ENCODE measurements at places on chromosomes 16 and 17.
A peak's percentile ranks its signal among the peaks of the same experiment; 100 is the strongest.

GRCh38 chr16:81842564-81843242 lies 63.6 kb downstream of the PLCG2 start:
- no peak for DNase-seq

DNA sequence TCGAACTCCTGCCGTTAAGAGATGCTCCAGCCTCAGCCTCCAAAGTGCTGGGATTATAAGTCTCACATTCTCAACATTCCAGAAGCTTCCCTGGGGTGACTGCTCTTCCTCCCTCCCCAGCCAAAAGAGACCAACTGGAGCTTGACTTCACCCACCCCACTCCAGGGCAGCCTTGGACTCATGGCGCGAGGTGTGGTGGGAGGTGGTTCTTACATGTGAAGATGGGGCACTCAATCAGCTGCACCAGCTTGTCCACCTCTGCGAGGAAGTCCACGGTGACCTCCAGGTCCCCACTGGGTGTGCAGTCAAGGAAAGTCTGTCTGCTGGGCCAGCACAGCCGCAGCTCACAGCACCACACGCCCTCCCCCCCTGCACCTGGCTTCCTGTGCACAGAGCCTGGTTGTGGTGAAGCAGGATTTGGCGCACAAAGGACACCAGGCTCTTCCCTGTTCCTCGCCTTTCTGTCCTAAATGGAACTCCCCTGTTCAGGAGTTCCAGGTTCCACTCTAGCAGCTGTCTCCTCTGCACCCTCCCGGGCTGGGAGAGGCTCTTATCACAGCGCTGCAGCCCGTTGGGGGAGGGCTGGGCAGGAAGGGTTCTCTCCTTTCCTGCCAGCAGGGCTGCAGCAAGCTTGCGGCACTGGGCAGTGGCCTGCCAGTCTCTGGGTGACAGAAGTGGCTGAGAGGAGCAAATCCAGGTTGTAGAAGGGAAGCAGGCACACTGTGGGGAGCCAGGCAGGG lies 9.6 kb upstream of the MTSS2 start:
- peak; percentile 68 for DNase-seq

DNA sequence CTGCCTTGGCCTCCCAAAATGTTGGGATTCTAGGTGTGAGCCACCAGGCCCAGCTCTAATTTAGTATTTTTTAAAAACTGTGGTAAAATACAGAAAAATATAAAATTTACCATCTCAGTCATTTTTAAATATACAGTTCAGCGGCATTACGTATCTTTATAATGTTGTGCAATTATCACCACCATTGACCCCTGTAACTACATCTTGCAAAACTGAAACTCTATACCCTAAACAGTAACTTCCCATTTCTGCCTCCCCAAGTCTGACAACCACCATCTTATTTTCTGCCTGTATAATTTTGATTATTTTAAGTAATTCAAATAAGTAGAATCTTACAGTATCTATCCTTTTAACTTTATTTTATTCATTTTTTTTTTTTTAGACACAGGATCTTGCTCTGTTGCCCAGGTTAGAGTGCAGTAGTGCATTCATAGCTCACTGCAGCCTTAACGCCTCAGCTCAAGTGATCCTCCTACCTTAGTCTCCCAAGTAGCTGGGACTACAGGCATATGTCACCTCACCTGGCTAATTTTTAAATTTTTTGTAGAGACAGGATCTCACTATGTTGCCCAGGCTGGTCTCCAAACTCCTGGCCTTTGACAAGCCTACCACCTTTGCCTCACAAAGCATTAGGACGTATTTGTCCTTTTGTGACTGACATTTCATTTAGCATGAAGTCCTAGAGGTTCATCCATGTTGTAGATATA lies 10.9 kb upstream of the GGA2 start:
- DNase-seq = no peak

- DNase-seq = no peak
Observed at GRCh38 chr17:17569691-17570090, 21.8 kb downstream of the PEMT start.

GRCh38 chr16:60206516-60206915 lies 1472.4 kb upstream of the GOT2 start:
- DNase-seq = no peak

DNA sequence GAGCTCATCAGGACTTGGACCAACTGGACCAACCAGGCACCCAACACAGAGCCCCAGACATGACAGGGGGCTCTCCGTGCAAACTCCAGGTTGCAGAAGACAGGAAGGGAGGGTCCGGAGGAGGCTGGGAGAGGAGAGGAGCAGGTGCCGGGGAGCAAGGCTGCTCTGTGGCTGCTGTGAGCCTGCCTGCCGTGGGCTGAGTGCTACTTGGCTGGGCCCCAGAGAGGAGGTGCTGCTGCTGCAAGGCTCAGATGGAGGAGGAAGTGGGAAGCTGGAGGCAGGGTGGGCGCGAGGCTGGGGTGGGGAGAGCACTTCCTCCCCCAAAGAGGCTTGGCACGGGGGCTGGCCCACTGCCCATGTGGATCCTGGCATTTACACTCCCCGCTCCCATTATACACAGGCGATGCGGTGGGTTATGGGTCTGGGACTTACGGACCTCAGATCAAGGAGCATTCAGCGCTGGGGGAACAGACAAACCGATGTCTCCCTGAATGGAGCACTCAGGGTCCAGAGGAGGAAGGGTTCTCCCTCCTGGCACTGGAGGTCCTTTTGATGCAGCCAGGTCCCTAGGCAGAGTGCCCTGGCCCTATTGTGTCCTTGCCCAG lies 15.9 kb downstream of the EPOP start:
- DNase-seq = peak; percentile 4

- no peak for DNase-seq
Observed at GRCh38 chr17:80987941-80988461, 3.6 kb upstream of the CHMP6 start.

GRCh38 chr16:11521055-11521454 lies 65.7 kb downstream of the LITAF start:
- DNase-seq = no peak

GRCh38 chr16:65373097-65373496 lies 251.2 kb upstream of the CDH11 start:
- no peak for DNase-seq

DNA sequence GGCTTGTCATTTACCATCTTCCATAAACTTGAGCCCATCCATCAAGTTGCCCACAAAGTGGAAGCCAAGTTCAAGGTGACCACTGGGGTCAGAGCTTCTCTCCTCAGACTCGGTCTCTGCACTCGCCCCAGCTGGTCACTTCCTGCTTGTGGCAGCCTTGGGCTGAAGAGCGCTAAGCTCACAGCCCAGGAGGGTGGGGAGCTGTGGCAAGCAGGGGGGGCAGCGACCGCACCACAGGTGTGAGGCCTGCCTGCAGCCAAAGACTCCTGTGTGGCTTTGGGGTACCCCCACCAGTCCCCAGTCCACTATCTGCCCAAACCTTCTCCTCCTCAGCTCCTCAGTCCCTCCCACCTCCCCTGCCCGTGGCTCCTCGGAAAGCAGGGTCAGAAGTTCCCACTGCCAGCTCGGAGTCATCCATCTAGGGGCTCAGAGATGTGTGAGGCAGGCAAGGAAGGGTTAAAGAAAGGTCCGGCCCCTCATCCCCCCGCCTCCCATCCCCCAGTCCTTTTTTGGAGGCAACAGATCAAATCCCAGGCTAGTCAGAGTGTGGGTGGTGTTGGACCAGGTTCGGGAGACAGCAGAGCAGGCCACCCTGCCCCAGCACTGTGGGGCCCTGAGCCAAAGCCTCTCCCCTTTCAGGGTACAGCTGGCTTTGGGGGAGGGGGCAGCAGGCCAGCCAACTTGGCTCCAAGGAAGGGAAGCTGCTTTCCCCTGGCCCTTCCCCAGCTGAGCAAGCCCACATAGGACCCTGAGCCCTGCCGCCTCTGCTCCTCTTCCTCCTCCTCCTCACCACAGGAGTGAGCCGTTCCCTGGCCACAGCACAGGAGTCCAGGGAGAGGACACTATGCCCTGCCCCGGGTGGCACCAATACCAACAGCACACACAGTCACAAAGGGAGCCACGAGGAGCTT lies 3.2 kb downstream of the CSF3 start:
- DNase-seq = no peak

GRCh38 chr16:86990451-86990850 lies 326.7 kb downstream of the C16orf95 start:
- no peak for DNase-seq

- no peak for DNase-seq
Observed at GRCh38 chr16:16052916-16053315, 103.5 kb downstream of the ABCC1 start.

DNA sequence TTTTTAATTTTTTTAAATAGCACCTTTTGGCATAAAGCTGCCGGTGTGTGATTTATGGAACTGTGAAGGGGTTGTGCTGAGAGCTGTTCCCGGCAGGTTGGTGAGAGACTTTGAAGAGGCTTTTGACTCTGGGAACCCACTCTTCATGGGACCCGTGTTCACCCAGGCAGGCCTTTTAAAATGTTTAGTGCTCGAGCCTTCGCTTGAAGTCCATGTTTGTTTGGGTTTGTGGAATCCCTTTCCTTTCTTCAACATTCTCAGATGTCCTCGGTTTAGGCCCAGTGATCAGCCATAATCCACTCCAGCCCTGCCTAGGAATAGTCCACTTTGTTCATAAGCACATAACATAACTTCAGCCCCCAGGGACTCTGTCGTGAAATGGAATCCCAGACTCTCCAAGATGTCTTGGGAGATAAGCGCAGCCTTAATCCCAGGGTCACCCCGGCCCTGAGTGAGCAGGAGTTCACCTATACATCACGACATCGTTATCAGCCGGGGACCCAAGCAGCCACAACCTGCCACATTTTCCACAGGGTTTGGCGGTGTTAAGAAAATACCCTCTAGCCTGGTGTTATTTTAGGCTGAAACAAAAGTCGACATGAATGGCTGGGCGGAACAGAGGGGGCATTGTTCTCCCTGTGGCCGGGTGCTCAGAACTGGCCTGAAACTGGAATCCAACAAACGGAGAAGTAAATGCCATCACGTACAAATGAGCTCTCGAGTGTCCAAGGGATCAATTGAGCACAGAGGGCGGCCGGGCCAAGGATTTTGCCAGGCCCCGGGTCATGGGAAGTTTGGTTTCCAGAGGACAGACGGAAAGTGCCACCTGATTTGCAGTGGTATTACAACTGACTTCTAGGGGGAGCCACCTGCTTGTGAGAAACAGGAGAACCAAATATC lies 145.7 kb upstream of the IRX3 start:
- DNase-seq = peak; percentile 25

DNA sequence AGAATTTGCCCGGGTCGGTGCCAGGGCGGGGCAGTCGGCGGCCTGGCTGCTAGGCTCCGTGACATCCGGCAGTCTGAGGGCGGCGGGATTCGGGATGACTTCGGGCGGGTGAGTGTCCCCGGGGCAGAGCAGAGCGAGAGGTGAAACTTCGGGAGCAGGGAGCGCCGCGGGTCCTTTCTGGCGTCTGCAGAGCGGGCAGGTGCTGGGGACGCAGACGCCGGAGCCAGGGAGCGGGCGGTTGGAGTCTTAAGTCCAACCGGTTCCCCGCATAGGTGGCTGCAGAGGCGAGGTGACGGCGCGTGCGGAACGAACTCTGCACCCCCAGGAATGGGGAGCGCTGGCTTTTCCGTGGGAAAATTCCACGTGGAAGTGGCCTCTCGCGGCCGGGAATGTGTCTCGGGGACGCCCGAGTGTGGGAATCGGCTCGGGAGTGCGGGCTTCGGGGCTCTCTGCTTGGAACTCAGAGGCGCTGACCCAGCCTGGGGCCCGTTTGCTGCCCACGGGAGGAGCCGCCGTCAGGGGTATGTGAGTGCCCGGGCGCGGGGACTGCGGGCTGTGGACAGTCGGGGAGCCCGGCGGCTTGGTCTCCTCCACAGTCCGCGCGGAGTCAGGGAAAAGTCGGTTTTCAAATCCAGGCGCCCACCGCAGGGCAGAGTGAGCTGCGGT lies at the start of gene B4GALNT2:
Gene B4GALNT2 (plus strand): TSS at position 71 of the 666 bp plus-strand sequence. CDS start 24 bp downstream, at position 95.
- peak; percentile 30 for DNase-seq

- DNase-seq = no peak
Observed at GRCh38 chr17:47816111-47816735, 5.4 kb downstream of the OSBPL7 start.

- DNase-seq = no peak
Observed at GRCh38 chr16:61617219-61617783, 418.9 kb downstream of the CDH8 start.

GRCh38 chr16:23394141-23394831 lies 58.7 kb downstream of the COG7 start:
- no peak for DNase-seq

All from urothelium cell line (cell line).